Stimulated activated CD4-positive, alpha-beta T cell treated with anti-CD3 and anti-CD28 coated beads, Interleukin-1b, Interleukin-23, amount 100 ng/mL, for 4 hours (primary cell): ENCODE measurements at places on chromosomes 5 and 9.

- no peak for DNase-seq
Measured at GRCh38 chr9:93619272-93619775, 42.9 kb downstream of the PHF2 start.

GRCh38 chr9:72119853-72120252, 29.4 kb upstream of the GDA start:
- no peak for DNase-seq

DNA sequence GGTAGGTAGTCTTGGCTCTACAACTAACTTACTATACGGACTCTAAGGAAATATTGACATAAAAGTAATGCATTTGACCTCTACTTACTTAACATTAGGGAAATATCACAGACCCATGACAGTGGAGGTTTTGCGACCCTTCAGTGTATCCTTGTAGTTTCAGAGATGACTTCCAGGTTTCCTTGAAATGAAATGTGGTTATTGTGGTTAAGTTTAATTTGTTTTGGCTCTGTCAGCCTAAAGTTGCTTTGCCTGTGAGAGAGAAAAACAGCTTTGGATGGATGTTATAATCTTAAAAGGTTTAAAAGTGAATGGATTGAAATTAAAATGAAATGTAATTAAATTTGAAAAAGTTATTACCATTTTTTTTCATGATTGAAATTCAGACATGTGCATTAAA, 42.9 kb downstream of the LRRTM2 start:
- no peak for DNase-seq

- no peak for DNase-seq
Measured at GRCh38 chr9:89319015-89319905, 960 bp downstream of the SECISBP2 start.

- DNase-seq, result peak; percentile 81
Measured at GRCh38 chr9:95510709-95511615, 5.8 kb downstream of the PTCH1 start.

- no peak for DNase-seq
Measured at GRCh38 chr9:123662057-123662776, 267.7 kb downstream of the DENND1A start.

DNA sequence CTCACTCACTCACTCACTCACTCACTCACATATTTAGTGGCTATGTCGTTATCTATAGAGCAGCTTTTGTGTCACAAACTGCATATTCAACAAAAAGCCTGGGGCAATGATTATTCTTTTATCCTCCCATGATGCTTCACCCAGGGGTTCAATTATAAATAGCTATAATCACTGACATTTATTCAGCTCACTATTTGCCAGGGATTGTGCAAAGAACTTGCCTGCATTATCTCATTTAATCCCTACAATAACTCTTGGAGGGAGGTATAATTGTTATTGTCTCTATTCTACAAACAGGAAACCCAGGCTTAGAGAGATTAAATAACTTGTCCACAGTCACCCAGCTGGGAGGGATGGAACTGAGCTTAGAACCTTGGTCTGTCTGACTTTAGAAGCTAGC, 298.0 kb upstream of the MSX2 start:
- no peak for DNase-seq

- no peak for DNase-seq
Measured at GRCh38 chr9:34651321-34651720, 664 bp upstream of the IL11RA start.

GRCh38 chr5:65121880-65122436, 353.2 kb downstream of the CWC27 start:
- DNase-seq, result no peak

- DNase-seq, result no peak
Measured at GRCh38 chr9:137136261-137136880, 2.6 kb upstream of the GRIN1 start.

- DNase-seq, result no peak
Measured at GRCh38 chr9:129317179-129318011, 139.3 kb upstream of the IER5L start.

DNA sequence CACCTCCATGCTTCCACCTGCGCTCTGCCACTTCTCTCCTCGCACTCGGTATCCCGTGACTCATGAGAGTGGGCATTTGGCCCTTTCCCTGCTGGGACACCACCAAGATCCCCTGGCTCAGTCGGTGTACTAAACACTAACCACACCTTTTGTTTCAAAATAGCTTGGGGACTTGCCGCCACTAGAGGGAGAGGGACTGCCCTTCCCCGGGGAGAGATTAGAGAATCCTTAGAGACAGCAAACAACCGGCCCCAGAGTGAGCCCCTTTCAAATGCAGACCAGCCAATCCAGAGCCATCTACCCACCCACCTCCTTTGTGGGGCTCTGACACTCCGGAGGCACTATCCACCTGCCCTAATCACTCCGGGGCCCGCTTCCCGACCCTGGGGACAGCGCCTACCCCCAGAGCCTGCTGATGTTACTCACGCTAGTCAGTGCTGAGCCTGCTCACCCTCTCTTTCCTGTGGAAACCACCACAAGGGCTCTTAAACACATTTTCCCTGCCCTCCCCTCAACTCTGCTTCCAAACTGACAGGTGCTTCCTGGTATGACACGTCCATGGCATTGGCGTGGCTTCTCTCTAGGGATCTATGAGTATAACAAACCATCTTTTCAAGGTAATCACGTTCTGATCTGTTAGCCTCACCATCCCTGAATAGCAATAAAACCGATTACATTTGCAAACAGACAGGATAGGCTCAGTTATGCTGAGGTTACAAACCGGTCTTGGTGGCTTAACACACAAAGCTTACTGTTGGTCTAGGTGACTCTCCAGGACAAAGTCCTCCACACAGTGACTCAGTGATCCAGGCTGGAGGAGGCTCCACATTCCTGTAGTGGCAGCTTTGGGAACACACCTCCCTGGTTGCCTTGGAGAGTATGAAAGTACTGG, 180.1 kb upstream of the MVB12B start:
- no peak for DNase-seq

DNA sequence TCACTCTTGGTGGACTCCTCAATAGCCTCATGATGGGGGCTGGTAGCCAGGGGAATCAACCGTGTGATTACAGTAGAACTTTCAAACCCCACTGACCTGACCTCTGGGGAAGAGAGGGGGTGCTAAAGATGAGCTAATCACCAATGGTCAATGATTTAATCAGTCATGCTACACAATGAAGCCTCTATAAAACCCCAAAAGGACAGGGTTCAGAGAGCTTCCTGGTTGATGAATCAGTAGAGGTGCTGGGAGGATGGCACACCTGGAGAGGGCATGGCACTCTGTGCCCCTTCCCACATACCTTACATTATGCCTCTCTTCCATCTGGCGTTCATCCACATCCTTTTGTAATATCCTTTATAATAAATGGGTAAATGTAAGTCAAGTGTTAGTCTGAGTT, 8.9 kb upstream of the SH3TC2 start:
- no peak for DNase-seq
